Ascending aorta (tissue), 2 donors: ENCODE measurements at places on chromosomes 7 and 10. TPM values are rescaled to one million over a fixed set of nuclear protein-coding genes. Genes with fewer than 3 reads are reported as not detected.

The TRIM4 gene
- 12.7 TPM for total RNA-seq

The SPDYE5 gene
- not detected for total RNA-seq

GRCh38 chr10:90939116-90939515, 18.2 kb upstream of the ANKRD1 start:
- no peak for DNase-seq

- DNase-seq = no peak
Observed at GRCh38 chr7:116920359-116920758, 32.9 kb upstream of the ST7 start.

- no peak for DNase-seq
Observed at GRCh38 chr10:21427804-21428481, 97.5 kb downstream of the SKIDA1 start.
